ENCODE measurements at places on chromosomes 7 and 10. TPM values are rescaled to one million over a fixed set of nuclear protein-coding genes. Genes with fewer than 3 reads are reported as not detected.

Gene DYDC2
- polyA plus RNA-seq: not detected

Gene MRC1
- polyA plus RNA-seq: 25.7 TPM

Gene CYP3A7
- 0.09 TPM for polyA plus RNA-seq

Gene AGAP9
- polyA plus RNA-seq: 35.6 TPM
